ENCODE measurements at places on chromosomes 16 and 17. TPM values are rescaled to one million over a fixed set of nuclear protein-coding genes. Genes with fewer than 3 reads are reported as not detected.

DNA sequence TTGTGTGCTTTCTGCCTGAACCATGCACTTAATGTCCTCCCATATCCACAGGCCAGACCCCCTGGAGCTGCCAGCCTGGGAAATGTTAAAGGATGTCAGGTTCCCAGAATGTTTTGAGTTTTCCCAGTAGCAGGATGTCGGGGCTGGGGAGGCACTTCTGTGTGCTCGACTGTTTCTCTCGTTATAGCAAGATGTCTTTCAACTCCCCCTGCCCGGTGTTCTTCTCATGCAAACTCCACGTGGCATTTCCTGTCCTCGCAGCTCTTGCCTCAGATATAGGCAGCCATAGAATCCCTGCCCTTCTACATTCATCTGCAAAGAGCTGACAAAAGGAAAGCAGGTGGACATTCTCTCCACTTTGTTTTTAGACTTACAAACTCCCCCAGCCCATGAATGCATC, 457.2 kb upstream of the CDH11 start:
- DNase-seq, result no peak

CDK5RAP3 gene
- 66.2 TPM for total RNA-seq

- DNase-seq, result peak; percentile 59
Observed at GRCh38 chr16:89383095-89384003, 107.0 kb downstream of the ANKRD11 start.

SLC35G3 gene
- total RNA-seq, result not detected

NACA2 gene
- total RNA-seq, result not detected

- no peak for DNase-seq
Observed at GRCh38 chr16:55585631-55586030, 19.1 kb downstream of the CAPNS2 start.

GRCh38 chr17:50853015-50853615, 13.0 kb downstream of the TOB1 start:
- no peak for DNase-seq

DNA sequence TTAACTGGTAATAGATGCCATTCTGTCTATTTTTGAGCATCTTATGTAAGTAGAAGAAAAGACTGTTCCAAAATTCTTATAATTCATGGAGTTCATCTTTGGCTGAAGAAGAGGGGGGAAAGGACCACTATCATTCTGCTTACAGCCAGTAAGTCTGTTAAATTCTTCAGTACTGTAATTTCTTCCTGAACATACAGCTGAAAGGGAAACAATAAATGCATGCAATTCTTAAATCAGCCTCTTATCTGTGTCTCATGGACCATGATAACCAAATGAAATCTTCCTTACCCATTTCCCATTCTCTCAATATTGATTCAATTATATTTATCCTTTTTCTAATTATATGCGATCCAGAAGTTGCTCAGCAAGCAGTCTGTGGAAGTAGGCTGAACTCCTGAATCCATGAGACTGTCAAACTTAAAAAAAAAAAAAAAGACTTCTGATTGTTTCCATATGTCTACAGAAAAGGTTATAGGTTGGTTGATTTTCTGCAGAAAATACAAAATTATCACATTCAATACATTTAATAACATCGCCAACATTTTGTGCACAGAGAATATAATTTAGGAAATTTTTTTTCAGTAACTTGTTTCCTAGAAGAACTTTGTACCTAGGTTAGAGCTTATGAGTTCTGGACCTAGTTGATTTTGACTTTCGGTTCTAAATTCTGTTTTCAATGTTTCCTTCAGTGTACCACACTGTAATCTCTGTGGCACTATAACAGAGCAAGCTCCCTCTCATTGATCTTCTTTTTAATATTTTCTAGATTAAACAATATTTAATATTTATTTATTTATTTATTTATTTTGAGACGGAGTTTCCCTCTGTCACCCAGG, 1.2 kb upstream of the ABCA9 start:
- DNase-seq, result no peak

NSMCE1 gene
- total RNA-seq, result 94.6 TPM

DNA sequence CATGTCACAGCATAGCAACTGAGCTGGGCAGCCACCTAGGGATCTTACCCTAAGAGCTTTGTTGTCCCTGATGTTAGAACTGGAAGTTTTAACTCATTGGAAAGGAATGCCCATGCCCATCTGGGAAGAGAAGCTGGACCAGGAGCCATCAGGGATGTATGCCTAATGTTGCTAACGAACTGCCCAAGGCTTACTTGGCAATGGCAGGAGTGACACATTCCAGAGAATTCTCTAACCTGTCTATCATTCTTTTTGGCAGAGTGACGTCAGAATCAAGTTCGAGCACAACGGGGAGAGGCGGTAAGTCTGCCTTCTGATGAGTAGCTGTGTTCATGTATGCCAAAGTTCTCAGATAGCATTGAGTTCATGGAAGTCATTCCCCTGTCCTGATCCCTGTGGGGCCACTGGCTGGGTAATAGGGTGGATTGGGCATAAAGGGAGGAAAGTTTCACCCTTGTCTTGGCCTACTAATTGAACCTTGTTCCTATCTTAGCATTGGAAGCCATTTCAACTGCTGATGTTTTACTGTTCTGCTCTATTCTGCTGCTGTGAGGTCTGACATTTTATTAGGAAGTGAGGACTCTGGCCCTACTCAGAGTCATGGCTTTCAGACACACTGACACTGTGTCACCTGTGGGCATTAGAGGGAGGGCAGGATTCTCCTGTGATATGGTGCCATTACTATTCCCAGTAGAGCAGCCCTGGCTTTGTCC, 23.7 kb downstream of the MAP3K3 start:
- no peak for DNase-seq

GRCh38 chr16:78813661-78814311, 714.3 kb downstream of the WWOX start:
- no peak for DNase-seq

TBC1D26 gene
- total RNA-seq, result not detected

GRCh38 chr17:21686165-21687015, 5.9 kb upstream of the KCNJ18 start:
- DNase-seq, result no peak

- DNase-seq, result no peak
Observed at GRCh38 chr16:85046472-85046916, 18.9 kb downstream of the KIAA0513 start.

C16orf74 gene
- 8.5 TPM for total RNA-seq

PRSS21 gene
- 3.1 TPM for total RNA-seq

GRCh38 chr17:43352579-43353331, 46.0 kb upstream of the ARL4D start:
- no peak for DNase-seq

DNA sequence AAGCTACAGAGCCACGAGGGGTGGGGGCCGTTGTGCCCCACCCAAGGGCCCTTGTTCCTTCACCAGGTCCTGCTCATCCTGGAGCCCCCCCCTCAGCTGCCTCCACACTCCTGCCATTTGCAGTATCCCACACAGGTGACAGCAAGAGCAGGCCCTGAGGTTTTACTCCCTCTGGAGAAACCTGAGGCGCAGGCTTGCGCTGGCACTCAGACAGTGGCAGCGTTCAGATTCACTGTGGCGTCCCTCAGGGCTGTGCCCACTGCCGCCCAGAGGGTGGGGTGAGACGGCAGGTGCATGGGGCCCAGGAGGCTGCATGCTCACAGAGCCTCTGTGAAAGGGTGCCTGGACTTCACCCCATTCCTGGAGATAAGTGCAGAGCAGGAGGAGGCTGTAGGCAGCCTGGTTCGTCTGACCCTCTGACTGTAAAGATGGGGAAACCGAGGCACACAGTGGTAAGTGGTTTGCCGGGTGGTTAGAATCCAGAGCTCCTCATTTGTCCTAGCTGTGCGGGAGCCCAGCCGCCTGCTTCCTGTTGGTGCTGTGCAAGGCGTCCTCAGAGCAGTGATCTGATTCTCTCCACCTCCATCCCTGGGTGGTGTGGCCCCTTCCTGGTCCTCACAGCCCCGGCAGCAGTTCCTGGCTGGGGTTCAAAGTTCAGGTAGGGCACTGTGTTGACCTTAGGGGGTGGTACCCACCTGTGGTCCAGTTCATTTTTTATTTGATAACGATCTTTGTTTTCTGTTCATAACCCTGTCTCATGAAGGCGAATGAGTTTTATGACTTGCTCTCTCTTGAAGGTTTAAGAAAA, 1.6 kb downstream of the SPIRE2 start:
- DNase-seq, result no peak

DNA sequence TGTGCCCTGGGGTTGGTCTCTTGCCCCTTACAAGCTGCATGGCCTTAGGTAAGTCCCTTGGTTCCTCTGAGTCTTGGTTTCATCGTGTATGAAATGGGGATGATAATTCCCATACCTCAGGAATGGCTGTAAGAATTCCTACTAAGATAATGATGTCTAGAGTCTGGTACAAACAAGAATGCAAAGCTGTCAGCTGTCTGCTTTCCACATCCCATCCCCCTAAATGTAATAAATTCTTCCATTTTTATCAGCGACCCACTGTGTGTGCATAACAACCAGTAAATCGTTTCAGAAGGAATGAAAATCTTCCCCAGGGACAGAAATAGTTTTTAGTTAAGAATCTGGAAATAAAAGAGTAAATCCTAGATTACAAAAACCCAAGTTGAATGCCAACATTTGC, 95.4 kb downstream of the CPPED1 start:
- no peak for DNase-seq

SRRM2 gene
- 114 TPM for total RNA-seq

KRT33B gene
- not detected for total RNA-seq

DNA sequence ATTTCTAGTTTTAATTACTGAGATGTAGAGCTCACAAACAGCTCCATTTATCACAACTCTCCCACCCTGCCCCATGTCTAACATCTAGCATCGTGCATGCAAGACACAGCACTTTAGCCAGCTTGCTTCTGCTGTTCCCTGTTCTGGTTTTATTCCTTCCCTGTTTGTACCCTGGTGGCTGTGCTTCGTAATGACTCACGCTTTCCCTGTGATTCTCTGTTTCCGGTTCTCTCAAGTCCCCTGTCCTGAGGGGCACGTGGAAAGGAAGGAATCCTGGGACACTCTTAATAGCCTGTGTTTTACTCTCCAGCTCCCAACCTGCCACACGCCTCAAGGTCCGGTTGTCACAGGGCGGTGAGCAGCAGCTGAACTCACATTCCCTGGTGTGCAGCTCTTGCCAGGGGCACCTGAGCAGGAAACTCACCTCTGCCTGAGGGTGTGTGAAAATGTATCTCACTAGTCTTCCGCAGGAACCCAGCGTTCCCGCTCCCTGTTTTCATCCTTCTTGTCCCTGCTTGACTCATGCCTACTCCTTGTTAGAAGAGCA, 10.6 kb downstream of the SHISA6 start:
- DNase-seq, result no peak

DNA sequence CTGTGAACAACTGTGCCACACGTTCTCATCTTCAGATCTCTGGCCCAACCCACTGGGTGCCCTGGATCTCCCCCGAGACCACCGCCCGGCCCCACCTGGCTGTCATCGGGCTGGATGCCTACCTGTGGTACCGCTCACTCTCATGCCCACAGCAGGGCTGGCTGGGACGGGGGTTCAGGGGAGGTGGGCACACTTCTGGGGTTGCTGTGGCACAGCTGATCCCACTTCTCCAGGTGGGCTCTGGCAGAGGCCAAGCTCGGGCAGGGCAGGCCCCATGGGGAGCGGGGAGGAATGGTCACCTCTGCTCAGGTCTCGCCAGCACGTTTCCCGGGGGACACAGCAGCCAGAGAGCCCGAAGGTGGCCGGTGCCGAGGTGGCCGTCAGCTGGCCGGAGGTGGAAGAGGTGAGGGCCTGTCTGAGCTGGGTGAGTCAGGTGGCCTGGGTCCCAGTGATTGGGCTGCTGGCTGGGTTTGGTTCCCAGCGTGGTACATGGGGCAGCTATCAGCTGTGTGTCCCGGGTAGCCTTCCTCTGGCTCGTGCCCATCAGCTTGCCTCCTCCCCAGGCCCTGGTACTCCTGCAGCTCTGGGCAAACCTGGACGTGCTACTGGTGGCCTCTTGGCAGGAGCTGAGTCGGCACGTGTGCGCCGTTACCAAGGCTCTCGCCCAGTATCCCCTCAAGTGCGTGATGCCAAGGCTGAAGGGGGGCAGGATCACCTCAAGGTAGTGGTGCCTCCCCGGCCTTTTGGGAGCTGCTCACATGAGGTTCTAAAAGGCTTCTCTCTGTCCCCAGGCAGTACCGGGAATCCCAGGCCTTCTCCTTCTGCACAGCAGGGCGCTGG, 2.3 kb upstream of the MRPS34 start:
- DNase-seq, result no peak

GRCh38 chr16:9016824-9017223, 53.1 kb upstream of the USP7 start:
- no peak for DNase-seq

DNA sequence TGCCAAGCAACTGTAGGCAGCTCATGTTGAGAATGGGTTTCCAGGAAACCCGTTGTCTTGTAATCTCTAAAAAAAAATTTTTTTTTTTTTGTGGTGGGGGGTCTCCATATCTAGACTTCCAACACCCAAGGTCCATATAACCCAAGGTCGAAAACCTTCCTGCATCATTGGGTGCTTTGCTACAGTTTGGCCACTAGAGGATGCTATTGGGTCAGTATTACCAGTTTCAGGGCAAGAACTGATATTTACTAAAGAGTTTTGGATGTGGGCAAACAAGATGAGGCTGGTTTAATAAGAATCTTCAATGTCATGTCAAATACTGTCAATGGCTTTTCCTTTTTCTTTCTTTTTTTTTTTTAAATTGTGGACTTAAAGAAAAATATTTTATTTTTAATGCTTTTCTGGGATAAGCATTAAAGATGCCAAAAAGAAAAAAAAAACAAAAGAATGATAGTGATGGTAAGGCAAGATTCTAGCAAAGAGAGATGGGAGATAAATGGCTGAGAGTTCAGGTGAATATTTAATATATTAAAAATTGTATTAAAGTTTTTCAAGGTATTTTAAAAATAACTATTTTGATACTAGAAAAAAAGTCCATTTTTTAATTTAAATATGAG, 62.2 kb downstream of the DHRS7C start:
- peak; percentile 56 for DNase-seq

SEC14L1 gene
- 49.1 TPM for total RNA-seq
